ENCODE measurements at places on chromosomes 7 and 10.

DNA sequence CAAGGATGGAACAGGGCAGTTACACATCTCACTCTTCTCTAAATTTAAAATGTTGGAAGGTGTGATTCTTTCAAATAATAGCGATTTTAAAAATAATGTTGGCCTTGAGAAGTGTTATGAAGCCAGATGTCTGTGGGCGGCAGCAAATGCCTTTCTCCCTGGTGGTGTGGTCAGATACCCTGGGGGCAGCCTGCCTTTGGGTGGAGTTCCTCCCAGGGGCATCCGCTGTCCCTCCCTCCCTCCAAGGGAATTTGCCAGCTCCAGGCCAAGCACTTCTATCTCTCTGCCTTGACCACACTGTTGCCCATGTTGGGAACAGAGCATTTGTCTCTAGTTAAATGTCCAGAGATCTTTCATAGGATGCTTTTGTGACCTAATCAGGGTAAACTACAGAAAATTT, 121.4 kb downstream of the POU6F2 start:
- DNase-seq: no peak

DNA sequence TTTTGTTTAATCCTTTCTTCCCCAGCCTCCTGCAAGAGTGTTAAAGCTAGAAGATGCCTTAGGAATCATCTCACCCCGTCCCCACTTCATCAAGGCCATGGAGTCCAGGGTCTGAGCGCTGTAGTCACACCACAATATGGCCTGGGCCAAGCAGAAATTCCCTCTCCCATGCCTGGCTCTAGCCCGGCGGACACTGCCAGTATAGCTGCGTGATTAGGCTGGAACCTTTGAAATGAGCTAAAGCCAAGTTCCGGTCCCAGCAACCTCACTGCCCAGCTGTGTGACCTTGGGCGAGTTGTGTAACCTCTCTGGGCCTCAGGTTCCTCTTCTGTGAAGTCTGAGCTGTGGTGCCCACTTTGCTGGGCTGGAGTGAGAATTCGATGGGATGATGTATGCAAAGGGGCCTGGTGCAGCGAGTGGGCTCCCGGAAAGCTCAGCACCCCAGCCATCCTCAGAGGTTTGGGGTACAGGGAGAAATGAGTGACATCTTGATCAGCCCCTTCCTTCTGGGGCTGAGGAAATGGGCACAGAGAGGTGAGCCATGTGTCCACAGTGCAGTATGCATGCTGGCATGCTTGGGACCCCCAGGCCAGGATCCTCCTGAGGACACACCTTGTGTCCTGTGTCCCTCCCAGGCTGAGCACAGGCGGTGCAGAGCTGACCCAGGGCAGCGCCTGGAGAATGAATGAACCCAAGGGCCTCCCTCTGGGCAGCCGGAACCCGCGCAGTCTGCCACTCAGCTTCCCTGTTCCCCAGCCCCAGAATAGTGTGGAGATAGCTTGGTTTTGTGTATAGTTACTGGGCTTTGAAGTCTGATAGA, 118.6 kb downstream of the ZMIZ1 start:
- DNase-seq: peak; percentile 58

DNA sequence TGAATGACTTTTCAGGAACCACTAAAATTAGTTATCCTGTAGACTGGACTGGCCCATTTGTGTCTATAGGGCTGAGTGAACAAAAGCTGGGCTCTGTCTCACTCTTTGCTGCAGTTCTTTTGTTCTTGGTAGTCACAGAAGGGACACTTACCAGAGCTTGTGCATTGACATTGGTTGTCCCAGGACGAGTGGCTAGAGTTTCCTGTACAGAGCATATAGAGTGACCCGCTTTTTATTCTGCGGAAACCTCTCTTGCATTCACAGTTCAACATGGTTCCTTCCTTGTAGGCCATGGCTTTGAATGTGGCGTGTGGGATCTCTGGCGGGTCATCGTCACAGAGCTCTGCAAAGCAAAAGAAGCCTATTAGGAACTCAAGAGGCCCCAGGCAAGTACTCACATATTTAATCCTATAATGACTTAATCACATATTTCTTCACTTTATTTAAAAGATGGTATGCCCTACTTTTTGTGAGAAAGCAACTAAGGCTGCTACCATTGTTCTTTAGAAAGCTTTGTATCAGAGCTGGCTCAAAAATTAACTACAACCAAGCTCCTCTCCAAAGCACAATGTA, 36.4 kb downstream of the IL2RA start:
- no peak for DNase-seq

DNA sequence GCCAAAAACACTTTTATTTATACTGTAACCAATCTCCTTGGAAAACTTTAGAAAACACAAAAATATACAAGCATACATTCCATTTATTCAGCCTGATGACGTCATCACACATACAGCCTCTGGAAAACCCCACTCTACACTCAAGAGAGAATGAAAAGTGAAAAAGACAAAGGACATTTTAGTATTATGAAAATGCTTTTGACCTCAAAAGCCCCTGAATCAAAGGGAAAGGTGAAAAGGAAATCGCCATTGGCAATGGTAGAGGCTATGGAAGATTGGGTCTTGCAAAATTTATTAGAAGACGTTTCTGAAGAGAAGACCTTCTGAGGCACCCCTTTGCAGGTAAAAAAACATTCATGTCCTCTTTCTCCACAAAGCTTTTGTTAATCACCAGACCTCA, 82.9 kb upstream of the STRIP2 start:
- peak; percentile 47 for DNase-seq

DNA sequence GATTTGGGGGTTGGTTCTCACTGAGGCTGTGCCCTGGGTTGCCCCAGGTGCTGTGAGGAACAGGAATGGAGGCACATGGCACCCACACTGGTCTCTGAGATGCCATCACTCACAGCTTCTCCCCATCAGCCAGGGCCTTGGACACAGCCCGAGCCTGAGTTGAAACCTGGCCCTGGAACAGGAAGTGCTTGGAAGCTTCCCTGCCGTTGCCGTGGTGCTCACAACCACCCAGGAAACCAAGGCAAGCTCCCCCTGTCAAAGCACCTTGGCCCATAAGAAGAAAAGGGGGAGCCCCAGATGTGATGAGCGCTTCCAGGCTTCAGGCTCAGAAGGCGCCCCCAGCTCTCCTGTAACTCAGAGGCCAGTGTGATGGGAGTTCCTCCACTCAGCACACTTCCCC, at the start of gene BTBD16:
BTBD16 (plus strand) TSS at position 221 of the 400 bp plus-strand sequence. CDS start 3,786 bp downstream, outside the sequence.
- DNase-seq: no peak

DNA sequence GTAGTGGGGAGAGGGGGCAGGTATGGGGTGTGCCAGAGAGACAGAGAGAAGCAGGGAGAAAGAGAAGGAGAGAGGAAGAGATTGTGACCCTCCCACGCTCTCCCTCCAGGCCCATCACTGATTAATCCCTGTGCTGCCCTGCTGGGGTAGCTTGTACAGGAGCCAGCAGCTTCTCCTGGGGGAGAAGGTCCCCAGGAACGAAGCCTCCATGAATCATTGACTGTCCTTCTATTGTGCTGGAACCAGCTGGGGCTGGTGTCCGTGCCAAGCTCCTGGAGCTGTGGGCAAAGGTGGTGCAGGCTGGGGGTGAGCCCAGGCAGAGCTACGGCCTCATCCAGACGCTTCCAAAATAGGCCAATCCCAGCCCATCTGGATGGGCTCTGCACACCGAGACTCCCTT, 20.9 kb downstream of the AQP1 start:
- no peak for DNase-seq

GRCh38 chr10:133356549-133357284, 1.1 kb downstream of the FUOM start:
- DNase-seq: no peak

GRCh38 chr10:50610368-50610767, 13.4 kb downstream of the SGMS1 start:
- no peak for DNase-seq

- peak; percentile 45 for DNase-seq
Measured at GRCh38 chr7:18570890-18571478, 75.4 kb downstream of the HDAC9 start.

DNA sequence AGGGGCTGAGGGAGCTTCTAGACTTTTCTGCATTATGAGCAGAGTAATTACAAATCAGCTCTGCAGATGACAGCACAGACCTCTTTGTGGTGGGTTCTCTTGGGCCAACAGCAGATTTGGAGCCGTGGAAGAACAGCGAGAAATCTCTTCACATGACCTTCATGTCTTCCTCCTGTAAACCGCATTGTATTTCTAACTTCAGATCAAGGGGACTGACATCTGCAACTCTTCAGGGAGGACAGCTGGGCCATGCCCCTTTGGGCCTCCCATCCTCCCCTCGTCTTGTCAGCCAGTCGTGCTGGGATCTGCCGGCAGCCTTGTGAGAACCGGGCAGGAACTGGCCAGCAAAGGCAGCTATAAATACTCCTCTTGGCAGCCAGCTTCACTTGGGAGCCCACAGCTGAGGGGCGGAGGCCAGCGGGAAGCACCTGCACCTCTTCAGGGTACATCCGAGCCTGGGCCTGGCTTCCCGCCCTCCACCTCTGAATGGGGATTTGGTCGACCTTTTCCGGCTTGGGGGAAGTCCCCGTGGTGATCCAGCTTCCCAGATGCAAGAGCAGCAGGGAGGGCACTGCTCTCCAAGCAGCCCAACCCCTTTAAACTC, 54.7 kb downstream of the STEAP1B start:
- DNase-seq: no peak

GRCh38 chr10:104501864-104502579, 139.1 kb upstream of the SORCS3 start:
- no peak for DNase-seq

DNA sequence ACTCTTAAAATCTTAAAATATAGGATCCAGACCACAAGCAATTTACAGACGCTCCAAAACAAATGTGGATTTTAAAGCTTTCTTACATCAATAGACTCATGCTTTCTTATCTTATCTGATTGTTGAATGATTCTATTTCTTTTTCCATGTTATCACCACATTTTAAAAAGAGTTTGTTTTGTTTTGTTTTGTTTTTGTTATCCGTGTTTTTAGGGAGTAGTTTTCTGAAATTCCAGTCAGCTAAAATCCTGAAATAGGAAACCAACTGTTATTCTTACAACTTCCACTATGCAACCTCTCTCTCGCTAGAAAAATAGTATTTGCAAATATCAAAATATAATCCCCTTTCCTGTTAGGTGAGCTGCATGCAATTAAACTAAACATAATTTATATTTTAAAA, 251.0 kb downstream of the PCDH15 start:
- DNase-seq: no peak

DNA sequence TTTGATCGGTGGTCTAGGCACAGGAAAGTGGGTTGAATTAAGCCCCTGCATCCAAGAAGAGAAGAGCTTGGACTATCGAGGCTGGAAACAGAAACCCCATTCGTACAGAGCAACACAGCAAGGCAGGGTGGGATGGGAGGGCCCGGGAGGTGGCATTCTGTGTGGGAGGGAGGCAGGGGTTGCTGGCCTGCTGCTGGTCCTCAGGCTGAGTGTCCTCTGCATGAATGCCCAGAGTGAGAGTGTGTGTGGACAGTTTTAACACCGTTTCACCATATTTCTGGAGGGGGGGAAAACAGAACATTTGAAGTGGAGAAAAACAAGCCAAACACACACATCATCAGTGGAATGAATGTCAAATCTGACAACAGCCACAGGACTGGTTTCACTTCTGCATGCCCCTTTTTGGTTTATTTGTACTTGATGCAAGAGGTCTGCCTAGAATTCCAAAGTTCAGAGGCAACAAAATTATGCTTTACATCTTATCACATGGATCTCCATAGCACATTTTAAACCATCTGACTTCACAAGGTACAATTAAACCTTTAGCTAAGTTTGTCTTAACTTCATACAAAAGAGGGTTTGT, 11.1 kb upstream of the ENO4 start:
- no peak for DNase-seq

- DNase-seq: no peak
Measured at GRCh38 chr7:46649876-46650275, 728.8 kb upstream of the IGFBP3 start.

- DNase-seq: no peak
Measured at GRCh38 chr7:41956705-41957104, 253.8 kb upstream of the INHBA start.

- peak; percentile 30 for DNase-seq
Measured at GRCh38 chr10:89503652-89504370, 31.6 kb downstream of the SLC16A12 start.

DNA sequence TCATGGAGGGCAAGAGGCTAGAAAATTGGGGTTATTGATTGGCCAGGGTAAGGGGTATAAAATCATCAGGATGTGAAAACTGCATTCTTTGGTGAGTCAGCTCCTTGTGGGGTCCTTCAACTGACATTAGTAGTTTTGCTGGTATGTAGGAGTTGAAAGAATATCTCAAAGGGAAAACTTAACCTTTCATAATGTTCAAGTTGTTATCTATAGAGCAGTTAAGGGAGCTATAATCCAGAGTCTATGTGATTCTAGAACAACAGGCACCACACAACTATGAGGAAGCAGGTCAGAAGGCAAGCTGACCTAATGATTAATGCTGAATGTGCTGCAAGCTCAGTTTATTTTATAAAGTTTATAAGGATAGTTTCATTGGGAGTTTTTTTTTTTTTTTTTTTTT, 13.7 kb downstream of the PRPS1L1 start:
- DNase-seq: no peak

GRCh38 chr10:89690027-89690426, 11.4 kb upstream of the KIF20B start:
- DNase-seq: no peak

DNA sequence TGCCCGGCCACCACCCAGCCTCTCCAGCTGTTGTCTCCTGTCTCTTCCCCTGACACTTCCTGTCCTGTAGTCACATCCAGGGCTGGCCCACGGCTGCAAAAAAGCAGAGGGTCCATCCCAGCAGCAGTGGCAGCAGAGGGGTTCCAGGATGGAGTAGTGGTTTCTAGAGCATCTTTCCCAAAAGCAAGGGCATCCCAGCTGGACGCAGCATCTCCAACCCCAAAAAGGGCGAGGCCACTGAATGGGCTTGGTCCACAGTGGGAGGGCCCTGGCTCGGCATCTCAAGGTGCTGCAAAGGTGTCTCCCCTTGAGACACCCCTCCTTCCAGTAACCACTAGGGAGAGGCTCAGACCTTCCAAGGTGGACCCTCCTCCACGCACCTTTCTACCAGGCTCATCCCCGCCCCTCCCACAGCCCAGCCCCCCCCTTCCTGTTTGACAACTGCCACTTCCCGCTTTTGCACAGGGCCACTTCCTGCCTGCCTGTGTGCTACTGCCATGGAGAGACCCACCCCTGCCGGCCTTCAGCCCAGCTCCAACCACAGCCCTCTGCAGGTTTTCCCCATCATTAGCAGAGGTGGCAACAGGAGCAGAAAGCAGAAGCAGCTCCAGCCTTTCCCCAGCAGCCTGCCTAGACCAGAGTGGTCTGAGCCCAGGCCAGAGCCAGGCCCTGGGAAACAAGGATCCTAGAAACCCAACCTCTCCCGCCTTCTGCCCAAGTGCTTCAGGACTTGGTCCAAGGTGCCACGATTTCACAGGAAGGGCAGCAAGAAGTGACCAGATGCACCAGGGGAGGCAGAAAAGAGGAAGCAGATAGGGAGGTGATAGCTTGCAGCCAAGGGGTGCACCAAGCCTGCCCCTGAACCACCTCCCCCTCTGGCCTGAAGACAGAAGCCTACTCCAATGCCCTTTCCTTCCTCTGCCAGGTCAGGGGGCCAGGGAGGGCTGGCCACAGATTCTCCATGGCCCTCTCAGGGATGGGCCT, 8.6 kb downstream of the CAMK2G start:
- DNase-seq: peak; percentile 75

DNA sequence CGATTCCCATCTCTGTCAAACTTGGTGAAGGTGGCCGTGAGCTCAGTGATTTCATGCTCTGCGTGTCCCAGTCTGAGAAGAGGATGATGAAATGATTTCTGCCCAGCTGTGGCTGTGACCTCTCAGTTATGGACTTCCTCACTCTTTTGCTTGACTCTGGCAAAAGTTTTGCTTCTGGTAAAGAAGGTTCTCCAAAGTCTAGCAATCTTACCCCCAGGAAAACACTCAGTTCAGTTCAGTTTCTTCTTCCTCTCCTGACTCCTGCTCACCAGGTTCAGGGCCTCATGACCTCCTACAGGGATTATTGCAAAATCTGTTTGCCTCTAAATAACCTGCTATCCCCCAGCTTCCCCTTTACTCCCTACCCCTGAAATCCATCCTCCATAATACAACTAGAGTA, 4.9 kb upstream of the BLOC1S2 start:
- peak; percentile 58 for DNase-seq
